ENCODE measurements at places on chromosomes 5 and 9.

- DNase-seq, result no peak
Measured at GRCh38 chr5:1106385-1107166, 5.3 kb downstream of the SLC12A7 start.

- DNase-seq, result no peak
Measured at GRCh38 chr9:73577848-73578247, 426.2 kb downstream of the ANXA1 start.

GRCh38 chr5:4929092-4929655, 211.0 kb upstream of the ADAMTS16 start:
- DNase-seq, result no peak

DNA sequence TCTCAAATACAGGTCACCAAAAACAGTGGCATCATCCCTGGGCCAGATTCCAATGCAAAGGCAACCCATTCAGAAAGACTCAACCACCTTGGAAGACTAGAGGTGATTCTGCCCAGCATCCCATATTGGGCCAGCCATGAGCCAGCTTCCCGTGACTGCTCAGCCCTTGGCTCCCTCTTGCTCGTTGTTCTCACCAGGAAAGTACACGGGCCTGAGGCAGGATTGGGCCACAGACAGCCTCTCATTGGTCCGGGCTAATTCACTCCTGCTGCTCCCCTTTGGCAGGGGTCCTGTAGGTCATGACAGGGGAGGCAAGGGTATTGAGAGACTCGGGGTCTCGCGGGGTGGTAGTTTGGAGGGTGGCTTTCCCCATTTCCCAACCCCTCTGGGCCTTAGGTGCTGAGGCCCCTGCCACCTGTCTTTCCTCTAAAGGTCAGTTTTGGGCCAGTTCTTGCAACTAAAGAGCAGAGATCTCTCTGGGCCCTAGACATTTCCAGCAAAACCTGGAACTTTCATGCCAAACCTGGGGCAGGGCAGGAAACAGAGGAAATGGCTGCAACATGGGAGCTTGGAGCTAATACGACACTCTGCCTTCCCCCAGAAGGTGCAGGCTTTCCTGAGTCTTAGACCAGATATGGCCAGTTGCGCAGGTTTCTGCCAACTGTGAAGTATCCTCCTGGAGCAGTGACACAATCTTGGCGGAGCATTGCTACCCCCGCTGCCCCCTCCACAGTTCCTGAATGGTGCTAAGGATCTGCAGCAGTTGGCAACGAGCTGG, 22.0 kb upstream of the FGFR4 start:
- DNase-seq, result no peak

- DNase-seq, result no peak
Measured at GRCh38 chr9:17402309-17402708, 176.6 kb upstream of the SH3GL2 start.

DNA sequence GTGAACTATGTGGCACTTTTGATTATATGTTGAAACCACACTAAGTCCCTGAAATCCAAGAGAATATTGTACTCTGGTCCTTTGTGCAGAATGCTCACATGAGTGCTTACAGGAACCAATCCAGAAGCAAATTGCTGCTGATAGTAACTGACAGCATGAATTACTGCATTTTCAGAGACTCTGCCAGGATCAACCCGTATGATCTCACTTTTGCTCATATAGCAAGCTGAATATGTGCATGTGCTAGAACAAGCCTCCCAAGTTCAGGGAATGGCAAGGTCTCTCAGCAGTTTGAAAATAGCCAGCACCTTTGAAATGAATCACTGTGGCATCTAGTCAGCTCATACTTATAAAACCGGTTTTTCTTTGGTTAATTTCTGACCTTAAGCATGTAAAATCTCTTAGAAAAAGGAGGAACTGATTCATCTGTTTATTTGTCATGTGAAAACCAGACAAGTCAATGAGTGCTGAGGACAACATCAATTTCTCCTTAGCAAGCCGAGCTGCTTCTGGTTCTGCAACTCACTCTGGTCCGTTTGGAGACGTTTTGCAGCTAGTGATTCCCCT, 215.7 kb upstream of the ELL2 start:
- DNase-seq, result no peak

GRCh38 chr5:19865336-19866089, 122.5 kb downstream of the CDH18 start:
- DNase-seq, result no peak

DNA sequence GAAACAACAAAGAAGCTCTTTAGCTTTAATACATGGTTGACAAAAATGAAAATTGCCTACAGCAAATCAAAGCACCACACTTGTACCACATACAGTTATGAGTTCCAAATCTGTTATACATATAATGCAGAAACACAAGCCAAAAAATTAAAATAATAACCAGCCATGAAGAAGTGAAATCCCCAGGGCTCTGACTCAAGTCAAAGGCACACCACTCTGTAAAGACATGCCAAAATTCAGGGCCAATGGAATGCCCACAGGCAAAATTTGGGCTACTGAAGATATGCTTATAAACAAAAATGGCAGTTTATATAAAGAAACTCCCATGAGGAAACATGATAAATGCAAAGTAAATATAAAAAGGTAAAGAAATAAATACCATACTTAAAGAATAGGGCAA, 29.0 kb downstream of the THBS4 start:
- no peak for DNase-seq

GRCh38 chr9:85212209-85212608, 529.5 kb downstream of the AGTPBP1 start:
- DNase-seq, result no peak

- no peak for DNase-seq
Measured at GRCh38 chr5:167998148-167998767, 293.2 kb upstream of the WWC1 start.

- no peak for DNase-seq
Measured at GRCh38 chr9:26129217-26129616, 451.0 kb upstream of the TUSC1 start.

GRCh38 chr5:159982421-159983173, 26.3 kb upstream of the TTC1 start:
- DNase-seq, result no peak

Measured in cortex of kidney (tissue), 1 donor.